Sigmoid colon (tissue), 7 donors: ENCODE measurements at places on chromosomes 4 and X.

DNA sequence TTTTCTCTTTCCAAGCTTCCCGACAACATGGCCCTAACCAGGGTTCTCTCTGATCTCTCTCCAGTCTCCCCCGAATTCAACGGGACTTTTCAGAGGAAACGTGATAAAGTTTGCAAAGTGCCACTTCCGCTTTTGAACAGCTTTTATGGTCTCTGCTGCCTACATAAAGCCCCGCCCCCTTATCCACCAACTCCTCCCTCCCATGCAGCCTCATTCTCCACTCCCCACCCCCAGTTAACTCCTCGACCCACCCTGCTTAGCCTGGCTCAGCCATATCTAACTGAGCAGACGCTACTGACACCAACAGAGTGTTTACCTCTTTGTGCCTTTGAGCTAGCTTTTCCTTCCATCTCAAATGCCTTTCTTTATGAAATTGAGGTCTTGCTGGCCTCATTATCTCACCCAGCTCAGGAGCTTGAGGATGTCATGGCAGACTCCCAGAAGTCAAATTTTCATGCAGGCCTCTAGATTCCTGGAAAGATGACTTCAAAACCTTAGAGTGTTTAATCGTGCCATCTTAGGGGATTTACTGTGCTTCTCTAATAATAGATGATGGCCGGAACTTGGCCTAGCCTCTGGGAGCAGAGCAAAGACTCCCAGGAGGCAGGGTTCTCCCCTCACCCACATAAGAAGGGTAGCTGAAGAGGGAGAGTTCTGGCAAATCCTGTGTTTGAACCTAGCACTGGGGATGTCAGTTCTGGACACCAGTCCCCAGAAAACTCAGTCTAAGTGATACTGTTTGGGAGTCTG, 606.0 kb downstream of the BCOR start:
- H3K4me1 ChIP-seq, result no peaks in the 10 kb centered on the region
- no peak overlapping the region for H3K4me3 ChIP-seq
- no peaks in the 10 kb centered on the region for H3K27me3 ChIP-seq
- DNase-seq, result no peak

GRCh38 chr4:6362896-6363295, 93.2 kb downstream of the WFS1 start:
- H3K36me3 ChIP-seq, result no peaks in the 10 kb centered on the region
- DNase-seq, result no peak
- no peak overlapping the region for H3K4me3 ChIP-seq
- H3K4me1 ChIP-seq, result no peaks in the 10 kb centered on the region

GRCh38 chrX:138794246-138794645, 82.7 kb upstream of the FGF13 start:
- no peaks in the 10 kb centered on the region for H3K27me3 ChIP-seq
- H3K36me3 ChIP-seq, result no peaks in the 10 kb centered on the region
- no peak overlapping the region for H3K4me3 ChIP-seq
- no peak overlapping the region for H3K27ac ChIP-seq

GRCh38 chrX:1938190-1938589, 323.3 kb downstream of the ASMT start:
- H3K4me3 ChIP-seq, result no peak overlapping the region
- no peaks in the 10 kb centered on the region for H3K36me3 ChIP-seq
- no peak overlapping the region for H3K27ac ChIP-seq
- H3K27me3 ChIP-seq, result no peaks in the 10 kb centered on the region
- no peaks in the 10 kb centered on the region for H3K4me1 ChIP-seq

DNA sequence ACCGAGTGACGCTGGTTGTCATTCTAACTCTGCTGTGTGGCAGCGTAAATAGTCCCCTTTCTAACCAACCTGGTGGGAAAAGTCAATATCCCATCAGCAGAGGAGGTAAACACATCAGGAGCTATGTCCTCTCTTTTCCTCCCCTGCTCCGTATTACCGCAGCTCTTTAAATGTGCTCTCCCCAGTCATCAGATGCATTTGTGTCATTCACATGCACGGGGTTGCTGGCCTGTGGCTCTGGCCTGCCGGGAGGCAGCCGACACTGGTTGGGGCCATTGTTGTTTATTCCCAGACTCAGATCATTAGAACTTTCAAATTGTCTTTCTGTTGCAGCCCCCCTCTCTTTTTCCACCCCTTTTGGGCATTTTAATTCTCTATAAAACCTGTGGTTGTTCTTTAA, 21.9 kb downstream of the ARX start:
- H3K27ac ChIP-seq, result no peak overlapping the region
- no peaks in the 10 kb centered on the region for H3K4me1 ChIP-seq
- H3K27me3 ChIP-seq, result no peaks in the 10 kb centered on the region
- no peaks in the 10 kb centered on the region for H3K36me3 ChIP-seq
- H3K4me3 ChIP-seq, result no peak overlapping the region

DNA sequence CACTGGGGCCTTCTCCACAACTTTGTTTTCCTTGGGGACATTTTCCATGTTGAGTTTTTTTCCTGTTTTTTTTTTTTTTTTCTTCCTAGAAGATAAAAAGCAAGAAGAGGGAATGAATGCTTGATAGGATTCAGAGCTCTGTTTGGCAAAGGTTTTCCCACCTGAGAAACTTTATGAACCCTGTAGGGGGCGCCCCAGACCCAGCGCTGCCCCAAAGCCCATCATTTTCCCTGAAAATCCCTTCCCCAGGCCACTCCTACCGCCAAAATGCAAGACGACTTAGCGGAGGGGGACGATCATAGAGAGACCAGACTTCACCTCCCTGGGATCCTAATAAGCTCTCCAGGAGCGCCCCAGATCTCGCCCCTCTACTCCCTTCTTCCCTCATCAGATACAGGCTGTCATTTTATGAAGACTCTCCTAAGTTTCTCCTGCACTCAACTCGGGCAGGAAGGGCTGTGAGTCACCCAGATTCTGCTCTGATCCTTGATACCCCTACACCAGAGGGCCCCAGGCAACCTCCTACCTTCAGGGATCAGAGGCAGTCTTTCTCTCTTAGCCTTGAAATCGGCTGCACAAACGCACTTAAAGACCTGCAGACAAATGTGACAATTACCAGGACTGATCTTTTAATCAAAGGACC, 1.4 kb downstream of the BEX5 start:
- no peak overlapping the region for H3K27ac ChIP-seq
- no peaks in the 10 kb centered on the region for H3K4me1 ChIP-seq
- no peaks in the 10 kb centered on the region for H3K36me3 ChIP-seq
- H3K27me3 ChIP-seq, result peaks cover 3% of the 10 kb centered on the region
- H3K4me3 ChIP-seq, result no peak overlapping the region

- no peaks in the 10 kb centered on the region for H3K36me3 ChIP-seq
- no peak for DNase-seq
- no peak overlapping the region for H3K27ac ChIP-seq
- H3K27me3 ChIP-seq, result no peaks in the 10 kb centered on the region
- H3K4me3 ChIP-seq, result no peak overlapping the region
Measured at GRCh38 chrX:38636949-38637819, 75.8 kb downstream of the TSPAN7 start.

DNA sequence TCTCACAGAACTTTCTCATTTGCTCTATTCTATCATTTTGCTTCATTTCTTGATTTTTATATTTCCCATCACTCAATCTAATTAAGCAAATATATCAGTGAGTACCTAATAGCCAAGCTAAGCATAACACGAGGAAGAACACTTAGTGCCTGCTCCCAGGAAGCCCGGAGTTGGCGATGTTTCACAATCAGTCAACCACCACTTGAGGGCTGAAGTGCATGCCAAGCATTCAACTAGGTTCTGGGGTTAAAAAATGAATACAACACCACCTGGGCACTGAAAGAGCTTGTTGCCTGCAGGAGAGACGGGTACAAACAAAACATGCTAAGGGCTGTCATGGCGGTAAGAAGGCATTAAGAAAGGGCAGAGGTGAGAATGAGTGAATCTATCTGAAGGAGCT, 47.5 kb downstream of the UCHL1 start:
- no peaks in the 10 kb centered on the region for H3K27me3 ChIP-seq
- no peaks in the 10 kb centered on the region for H3K4me1 ChIP-seq
- H3K36me3 ChIP-seq, result no peaks in the 10 kb centered on the region
- no peak overlapping the region for H3K27ac ChIP-seq
- no peak overlapping the region for H3K4me3 ChIP-seq

DNA sequence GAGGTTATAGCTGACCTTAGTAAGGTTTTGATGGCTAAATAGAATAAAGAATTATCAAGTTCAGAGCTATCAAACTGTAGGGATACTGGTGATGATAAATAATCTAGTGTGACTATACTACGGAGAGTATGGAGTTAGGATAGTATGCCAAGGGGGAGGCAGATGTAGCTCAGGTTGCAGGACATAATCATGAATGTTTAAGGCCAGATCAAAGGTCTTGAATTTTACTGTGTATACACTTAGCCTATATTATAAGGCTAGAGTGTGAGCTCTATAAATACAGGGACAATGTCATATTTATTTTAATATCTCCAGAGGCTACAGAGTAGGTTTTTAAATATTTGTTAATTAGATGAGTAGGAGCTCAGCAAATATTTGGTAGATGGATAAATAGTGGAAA, 131.1 kb upstream of the STIM2 start:
- H3K4me1 ChIP-seq, result no peaks in the 10 kb centered on the region
- H3K27me3 ChIP-seq, result no peaks in the 10 kb centered on the region
- no peak overlapping the region for H3K4me3 ChIP-seq
- H3K36me3 ChIP-seq, result peaks cover 4% of the 10 kb centered on the region
- H3K27ac ChIP-seq, result no peak overlapping the region

- H3K4me3 ChIP-seq, result no peak overlapping the region
- H3K36me3 ChIP-seq, result no peaks in the 10 kb centered on the region
- DNase-seq, result no peak
- H3K27ac ChIP-seq, result no peak overlapping the region
Measured at GRCh38 chr4:87738483-87738882, 60.9 kb upstream of the IBSP start.

GRCh38 chr4:14115106-14115505, 487.6 kb upstream of the BOD1L1 start:
- no peak overlapping the region for H3K27ac ChIP-seq
- no peak for DNase-seq
- H3K27me3 ChIP-seq, result no peaks in the 10 kb centered on the region
- H3K4me3 ChIP-seq, result no peak overlapping the region
- H3K36me3 ChIP-seq, result no peaks in the 10 kb centered on the region

GRCh38 chr4:1298461-1298860, 8.8 kb downstream of the MAEA start:
- no peak overlapping the region for H3K4me3 ChIP-seq
- no peaks in the 10 kb centered on the region for H3K27me3 ChIP-seq
- peaks cover 5% of the 10 kb centered on the region for H3K36me3 ChIP-seq
- DNase-seq, result no peak

DNA sequence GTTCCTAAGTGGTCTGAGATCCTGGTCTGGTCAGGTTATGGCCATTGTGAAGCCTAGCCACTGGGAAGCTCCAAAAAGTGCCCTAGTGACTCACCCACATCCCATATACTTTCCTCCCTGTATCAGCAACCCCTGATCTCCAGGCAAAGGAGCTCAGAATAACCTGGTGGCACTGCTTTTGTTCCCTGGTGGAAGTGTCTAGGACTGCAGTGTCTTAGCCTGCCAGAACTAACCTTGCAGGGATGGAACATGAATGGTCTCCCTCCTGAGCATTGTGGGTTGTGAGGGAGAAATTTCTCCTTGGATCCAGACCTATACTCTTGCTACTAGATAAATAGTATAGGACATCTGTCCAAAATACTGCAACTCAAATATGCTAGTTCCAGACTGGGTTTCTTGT, 27.9 kb upstream of the WDR1 start:
- no peaks in the 10 kb centered on the region for H3K36me3 ChIP-seq
- H3K4me1 ChIP-seq, result no peaks in the 10 kb centered on the region
- H3K27me3 ChIP-seq, result no peaks in the 10 kb centered on the region
- DNase-seq, result no peak

GRCh38 chr4:141107927-141108326, 25.3 kb downstream of the RNF150 start:
- no peak for DNase-seq
- H3K4me3 ChIP-seq, result no peak overlapping the region
- H3K27ac ChIP-seq, result no peak overlapping the region
- H3K36me3 ChIP-seq, result no peaks in the 10 kb centered on the region

- no peak overlapping the region for H3K4me3 ChIP-seq
- H3K27ac ChIP-seq, result no peak overlapping the region
- peaks cover 11% of the 10 kb centered on the region for H3K36me3 ChIP-seq
- no peaks in the 10 kb centered on the region for H3K4me1 ChIP-seq
- H3K27me3 ChIP-seq, result no peaks in the 10 kb centered on the region
Measured at GRCh38 chr4:6697131-6697530, 3.5 kb downstream of the S100P start.

GRCh38 chr4:6891436-6892170, 18.0 kb upstream of the TBC1D14 start:
- H3K27ac ChIP-seq, result peak overlapping the region; percentile 26
- no peaks in the 10 kb centered on the region for H3K36me3 ChIP-seq
- H3K4me3 ChIP-seq, result no peak overlapping the region
- peaks cover 16% of the 10 kb centered on the region for H3K4me1 ChIP-seq

GRCh38 chrX:20654596-20655106, 387.9 kb upstream of the RPS6KA3 start:
- H3K27ac ChIP-seq, result no peak overlapping the region
- H3K36me3 ChIP-seq, result no peaks in the 10 kb centered on the region
- DNase-seq, result no peak

DNA sequence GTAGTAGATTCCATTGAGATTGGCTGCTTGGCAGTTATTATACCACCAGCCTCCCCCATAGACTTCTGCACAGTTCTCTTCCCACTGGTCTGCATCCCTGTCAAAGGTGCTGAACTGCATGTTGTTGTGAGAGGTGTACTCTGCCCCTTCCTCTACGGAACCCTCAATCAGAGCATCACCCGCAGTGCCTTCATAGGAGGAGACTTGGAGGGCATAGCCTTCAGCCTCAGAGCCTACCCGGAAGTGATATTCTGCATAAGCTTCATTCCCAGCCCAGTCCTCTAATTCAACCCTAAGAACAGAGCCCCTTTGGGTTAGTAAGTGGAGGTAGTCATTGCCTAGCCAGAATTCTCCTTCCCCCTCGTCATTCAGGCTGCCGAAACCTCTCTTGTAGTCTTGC, 6.3 kb downstream of the FGA start:
- H3K27me3 ChIP-seq, result no peaks in the 10 kb centered on the region
- H3K27ac ChIP-seq, result no peak overlapping the region
- H3K4me1 ChIP-seq, result no peaks in the 10 kb centered on the region
- no peak for DNase-seq

GRCh38 chr4:115215935-115216334, 102.5 kb upstream of the NDST4 start:
- H3K27ac ChIP-seq, result no peak overlapping the region
- H3K36me3 ChIP-seq, result no peaks in the 10 kb centered on the region
- no peaks in the 10 kb centered on the region for H3K4me1 ChIP-seq
- H3K27me3 ChIP-seq, result no peaks in the 10 kb centered on the region

GRCh38 chr4:170198747-170199146, 109.0 kb upstream of the AADAT start:
- DNase-seq, result no peak
- H3K27me3 ChIP-seq, result no peaks in the 10 kb centered on the region
- H3K36me3 ChIP-seq, result no peaks in the 10 kb centered on the region
- no peak overlapping the region for H3K4me3 ChIP-seq
- H3K4me1 ChIP-seq, result no peaks in the 10 kb centered on the region

DNA sequence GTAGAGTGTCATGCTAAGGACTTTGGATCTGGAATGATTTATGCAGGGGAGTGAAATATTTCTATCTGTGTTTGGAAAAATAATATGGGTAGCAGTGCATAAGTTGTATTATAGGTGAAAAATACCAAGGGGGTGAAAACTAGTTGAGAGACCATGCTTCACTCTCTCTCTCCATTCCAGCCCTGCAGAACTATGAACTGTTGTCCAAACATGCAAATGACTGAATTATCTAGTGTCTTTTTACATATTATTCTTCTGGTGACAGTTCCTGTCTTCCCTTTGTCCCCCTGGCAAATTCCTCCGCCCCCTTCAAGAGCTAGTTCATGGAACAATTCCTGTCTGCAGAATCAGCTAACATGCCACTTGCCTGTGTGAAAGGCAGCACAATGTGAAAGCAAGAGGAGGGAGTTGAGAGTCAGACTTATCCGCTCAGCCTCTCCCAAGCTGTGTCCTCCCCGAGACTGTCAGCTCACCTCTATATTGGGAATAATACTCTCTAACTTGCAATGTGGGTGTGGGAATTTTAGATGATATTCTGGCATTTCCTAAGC, 2.3 kb downstream of the PF4 start:
- no peaks in the 10 kb centered on the region for H3K27me3 ChIP-seq
- no peak for DNase-seq
- no peak overlapping the region for H3K4me3 ChIP-seq
- no peaks in the 10 kb centered on the region for H3K36me3 ChIP-seq
